ENCODE measurements at places on chromosomes 7 and 10.

GRCh38 chr7:158329014-158329610 is 258.5 kb downstream of the PTPRN2 start:
- no peak for DNase-seq

- DNase-seq = no peak
Observed at GRCh38 chr10:60186315-60187071, 203.2 kb downstream of the ANK3 start.

DNA sequence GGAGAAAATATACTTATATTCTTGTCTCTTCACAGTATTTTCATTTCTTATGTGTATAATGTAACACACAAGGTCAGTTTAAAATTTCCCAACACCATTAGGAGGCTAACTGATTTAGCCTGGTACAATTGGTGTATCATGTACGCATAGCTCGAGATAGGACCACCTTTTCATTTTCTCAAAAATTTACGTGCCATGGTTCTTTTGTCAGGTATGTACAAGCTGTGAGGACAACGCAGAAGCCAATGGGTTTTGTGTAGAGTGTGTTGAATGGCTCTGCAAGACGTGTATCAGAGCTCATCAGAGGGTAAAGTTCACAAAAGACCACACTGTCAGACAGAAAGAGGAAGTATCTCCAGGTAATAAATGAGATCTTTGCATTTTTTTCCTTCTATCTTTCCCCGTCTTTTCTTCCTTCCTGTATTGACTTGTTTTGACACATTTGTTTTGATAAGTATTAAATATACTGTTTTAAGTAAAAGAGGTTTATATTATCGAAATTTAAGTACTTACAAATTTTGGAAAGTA is 55.0 kb downstream of the TRIM24 start:
- no peak for DNase-seq

- no peak for DNase-seq
Observed at GRCh38 chr7:43646603-43647338, 63.9 kb downstream of the STK17A start.

DNA sequence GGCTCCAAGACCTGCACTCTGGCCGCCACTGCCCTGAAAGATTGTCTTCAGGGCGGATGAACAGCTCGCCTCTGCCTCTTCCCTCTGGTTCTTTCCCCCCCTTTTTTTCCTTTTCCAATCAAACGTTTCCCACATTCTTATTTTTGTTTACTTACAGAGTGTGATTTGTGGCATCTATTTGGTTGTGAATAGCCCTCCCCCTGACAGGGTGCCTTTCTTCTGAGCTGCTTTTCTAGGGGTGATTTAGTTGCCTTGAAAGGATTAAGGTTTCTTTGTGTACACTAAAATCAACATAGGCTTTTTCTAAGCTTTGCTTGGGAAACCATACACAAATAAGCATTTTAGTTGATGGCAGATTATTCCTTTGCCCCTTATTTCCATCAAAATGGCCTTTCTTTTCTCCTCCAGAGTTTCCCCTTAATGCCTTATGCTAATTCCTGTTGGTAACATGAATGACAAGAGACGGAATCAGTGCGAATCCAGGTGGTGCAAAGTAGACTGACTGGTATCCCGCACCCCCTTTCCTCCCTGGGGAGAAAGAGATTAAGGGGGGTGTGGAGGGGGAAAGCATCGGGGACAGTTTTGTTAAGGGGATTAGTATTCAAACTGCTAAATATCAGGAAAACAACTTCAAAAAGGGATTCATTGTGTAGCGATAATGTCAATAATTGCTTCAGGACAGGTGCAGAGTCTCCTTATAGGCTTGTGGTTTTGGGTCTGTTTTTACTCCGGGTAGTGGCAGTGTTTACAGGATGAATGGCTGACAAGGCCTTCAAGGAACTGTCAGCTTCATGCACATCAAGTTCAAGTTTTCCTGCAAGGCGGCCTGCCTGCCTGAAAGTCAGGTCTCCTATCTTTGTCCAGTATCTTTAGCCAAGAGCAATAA is 431.6 kb upstream of the GALNT17 start:
- DNase-seq = no peak

GRCh38 chr7:90155206-90155605 is 937 bp downstream of the STEAP1 start:
- no peak for DNase-seq

DNA sequence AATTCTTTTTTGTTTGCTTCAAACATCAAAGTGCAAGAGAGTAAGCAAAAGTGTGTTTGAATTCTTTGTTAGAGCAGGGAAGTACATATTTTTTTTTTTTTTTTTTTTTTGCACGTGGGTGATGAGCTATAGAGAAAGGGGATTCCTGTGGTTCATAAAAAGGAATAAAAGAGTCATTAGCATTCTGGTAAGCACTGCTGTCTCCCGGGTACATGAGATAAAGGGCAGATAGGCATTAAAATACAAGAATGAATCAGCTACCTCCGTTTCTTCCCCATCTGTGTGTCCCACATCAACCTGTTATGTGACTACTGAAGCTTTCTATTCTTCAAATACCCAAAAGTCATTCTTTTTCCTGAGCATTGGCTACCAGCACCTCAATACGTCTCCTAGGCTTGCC is 102.4 kb upstream of the SEMA3D start:
- DNase-seq = no peak

DNA sequence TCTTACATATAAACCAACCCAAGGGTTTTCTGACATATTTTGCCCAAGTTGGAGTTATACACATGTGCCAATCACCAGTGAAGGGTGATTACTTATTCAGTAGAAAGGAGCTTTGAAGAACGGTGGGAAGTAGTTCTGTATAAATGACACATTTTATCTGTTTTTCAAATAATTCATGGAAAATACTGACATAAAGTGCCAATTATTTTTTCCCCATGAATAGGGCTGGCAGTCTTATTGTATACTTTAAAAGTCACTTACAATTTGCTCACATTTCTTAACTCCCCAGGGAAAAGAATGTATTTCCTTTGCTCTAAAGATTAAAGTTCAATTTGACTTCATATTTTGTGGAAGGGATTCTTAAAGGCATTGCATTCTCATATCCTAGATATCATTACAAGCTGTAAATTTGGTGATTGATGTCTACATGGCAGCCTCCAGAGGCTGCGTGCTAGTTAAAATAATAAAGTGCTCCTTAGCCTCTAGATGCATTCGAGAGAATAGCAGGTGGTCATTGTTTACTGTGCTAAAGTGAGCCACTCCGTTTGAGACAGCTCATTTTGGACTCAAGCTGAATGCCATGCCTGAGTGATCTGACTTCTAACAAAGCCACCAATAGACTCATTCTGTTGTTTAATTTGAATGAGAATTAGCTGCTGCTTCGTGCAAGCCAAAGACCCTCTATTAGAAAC is 148.8 kb upstream of the NRP1 start:
- no peak for DNase-seq

DNA sequence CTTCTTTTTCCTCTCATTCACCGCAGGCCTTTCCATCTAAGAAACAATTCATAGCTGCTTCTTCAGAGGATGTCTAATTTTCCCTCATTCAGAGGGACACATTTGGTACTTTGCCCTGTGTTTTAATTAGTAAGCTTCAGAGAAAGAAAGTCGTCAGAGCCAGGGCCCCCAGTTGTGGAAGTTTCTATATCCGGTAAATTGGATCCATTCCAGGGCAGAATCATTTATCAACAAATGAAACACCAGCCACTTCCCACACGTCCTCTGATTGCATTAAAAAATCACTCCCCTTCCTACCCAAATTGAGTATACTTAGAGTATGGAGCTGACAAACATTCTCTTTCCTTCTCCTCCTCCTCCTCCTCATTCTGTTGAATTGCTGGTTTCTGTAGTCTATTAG is 205.8 kb upstream of the HDAC9 start:
- DNase-seq = no peak

DNA sequence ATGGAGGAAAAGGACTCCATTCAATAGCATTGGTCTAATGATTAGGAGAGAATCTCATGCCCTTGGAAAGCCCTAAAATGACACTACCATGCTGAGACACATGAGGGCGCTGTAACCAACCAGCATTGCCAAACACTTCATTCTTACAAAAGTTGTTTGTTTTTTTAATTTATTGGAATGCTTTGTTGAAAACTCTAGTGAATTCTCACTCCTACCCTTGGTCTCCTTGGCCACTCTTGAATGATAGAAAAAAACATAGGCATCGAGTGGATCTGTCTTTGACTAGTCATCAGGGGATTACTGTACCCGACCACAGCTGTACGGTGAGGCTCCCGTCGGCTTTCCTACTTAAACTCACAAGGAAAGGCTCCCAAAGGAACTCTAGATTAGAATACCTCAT is 29.3 kb upstream of the ADD3 start:
- DNase-seq = peak; percentile 32

DNA sequence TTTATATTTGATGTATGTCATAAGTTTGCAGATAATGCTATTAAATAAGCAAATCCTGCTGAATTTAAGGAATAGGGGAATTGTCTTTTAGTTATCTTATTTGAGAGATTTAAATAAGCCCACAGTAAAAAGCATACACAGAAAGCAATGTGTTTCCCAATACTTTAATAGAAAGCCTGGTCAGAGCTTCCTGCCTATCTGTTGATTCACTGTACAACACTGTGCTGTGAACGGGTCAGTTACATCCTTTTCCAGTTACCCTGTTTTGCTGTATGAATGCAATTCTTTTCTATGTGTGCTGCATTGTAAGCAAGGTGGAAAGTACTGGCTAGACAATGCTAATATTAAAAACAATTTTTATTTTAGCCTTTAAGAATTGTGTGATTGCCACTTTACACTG is 81.2 kb downstream of the ANKRD7 start:
- DNase-seq = no peak

DNA sequence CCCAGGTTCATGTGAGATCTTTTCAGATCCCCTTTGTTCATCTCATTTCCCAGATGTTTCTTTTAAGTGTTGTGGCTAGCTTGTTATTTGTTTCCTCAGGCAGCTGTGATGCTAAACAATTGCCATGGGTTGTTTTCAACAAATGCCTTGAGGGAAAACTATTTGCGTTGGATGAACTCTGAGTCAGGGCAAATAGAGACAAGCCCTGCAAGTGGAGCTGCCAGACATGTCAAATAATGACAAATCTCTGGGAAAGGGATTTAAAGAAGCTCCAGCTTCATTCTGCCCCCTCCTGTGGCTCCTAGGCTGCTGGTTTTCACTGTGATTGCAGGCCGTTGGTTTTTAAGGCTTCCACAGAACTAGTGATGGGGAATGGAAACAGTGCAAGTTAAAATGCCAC is 272.4 kb upstream of the SP8 start:
- no peak for DNase-seq

- no peak for DNase-seq
Observed at GRCh38 chr10:117945651-117946050, 101.1 kb downstream of the RAB11FIP2 start.

GRCh38 chr10:19817231-19817933 is 1.1 kb downstream of the PLXDC2 start:
- DNase-seq = no peak

GRCh38 chr7:140773104-140773503 is 76.6 kb downstream of the NDUFB2 start:
- no peak for DNase-seq

GRCh38 chr10:7406712-7407333 is 4.0 kb downstream of the SFMBT2 start:
- no peak for DNase-seq

GRCh38 chr10:29753283-29753682 is 118.5 kb upstream of the SVIL start:
- no peak for DNase-seq

- DNase-seq = no peak
Observed at GRCh38 chr7:127678337-127678736, 26.3 kb downstream of the SND1 start.

- DNase-seq = no peak
Observed at GRCh38 chr7:151113344-151114150, 27.3 kb downstream of the AGAP3 start.

- no peak for DNase-seq
Observed at GRCh38 chr10:100569687-100570481, 34.1 kb downstream of the HIF1AN start.

DNA sequence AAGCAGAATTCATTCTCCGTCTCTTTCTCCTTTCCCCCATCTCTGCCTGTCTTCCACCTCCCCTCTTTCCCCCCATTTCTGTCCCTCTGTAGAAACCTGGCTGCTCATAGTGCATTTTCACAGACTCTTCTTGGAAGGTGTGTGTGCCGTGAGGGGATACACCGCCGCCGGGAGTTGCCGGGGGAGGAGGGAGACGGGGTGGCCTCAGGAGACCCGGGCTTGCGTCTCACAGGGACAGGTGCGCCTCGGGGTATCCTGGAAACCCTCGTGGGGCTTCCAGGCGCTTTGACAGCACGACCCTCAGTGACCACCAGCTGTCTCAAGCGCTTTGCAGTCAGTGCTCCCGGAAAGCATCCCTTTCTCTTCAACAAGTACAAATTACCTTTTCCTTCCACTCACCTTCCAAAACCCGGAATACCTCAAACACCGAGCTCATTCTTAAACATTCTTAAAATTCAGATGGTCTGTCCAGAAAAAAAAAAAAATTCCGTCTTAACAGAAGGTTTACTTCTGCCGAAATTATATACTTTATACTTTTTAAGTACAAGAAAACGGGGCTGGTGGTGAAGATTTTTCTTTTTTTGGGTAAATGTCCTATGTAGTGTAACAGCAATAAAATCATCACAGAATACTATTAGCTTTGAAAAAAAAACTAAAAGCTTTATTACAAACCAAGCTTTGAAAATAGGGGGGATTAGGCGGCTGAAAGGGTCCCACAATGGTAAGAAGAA is 8.2 kb downstream of the EMX2 start:
- DNase-seq = no peak

DNA sequence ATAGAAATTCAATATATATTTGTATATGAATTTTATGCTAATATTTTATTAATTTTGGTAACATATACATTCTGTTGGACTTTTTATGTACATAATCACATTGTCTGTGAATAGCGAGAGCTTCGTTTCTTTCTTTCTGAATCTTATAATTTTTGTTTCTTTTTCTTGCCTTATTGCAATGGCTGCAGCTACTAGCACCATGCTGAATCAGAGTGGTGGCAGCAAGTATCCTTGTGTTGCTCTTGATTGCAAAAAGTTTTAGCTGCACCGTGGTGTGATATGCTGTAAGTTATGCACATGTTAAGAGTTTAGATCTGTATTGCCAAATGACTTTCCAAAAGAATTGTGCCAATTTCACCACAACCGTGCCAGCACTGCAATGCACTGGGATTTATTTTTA is 32.6 kb downstream of the ELFN1 start:
- no peak for DNase-seq
